ENCODE measurements at places on chromosomes 6 and 20.

GRCh38 chr6:159631886-159632285 lies 61.2 kb downstream of the SOD2 start:
- no peak for DNase-seq

- no peak for DNase-seq
Measured at GRCh38 chr6:164345327-164345726, 930.8 kb downstream of the QKI start.

DNA sequence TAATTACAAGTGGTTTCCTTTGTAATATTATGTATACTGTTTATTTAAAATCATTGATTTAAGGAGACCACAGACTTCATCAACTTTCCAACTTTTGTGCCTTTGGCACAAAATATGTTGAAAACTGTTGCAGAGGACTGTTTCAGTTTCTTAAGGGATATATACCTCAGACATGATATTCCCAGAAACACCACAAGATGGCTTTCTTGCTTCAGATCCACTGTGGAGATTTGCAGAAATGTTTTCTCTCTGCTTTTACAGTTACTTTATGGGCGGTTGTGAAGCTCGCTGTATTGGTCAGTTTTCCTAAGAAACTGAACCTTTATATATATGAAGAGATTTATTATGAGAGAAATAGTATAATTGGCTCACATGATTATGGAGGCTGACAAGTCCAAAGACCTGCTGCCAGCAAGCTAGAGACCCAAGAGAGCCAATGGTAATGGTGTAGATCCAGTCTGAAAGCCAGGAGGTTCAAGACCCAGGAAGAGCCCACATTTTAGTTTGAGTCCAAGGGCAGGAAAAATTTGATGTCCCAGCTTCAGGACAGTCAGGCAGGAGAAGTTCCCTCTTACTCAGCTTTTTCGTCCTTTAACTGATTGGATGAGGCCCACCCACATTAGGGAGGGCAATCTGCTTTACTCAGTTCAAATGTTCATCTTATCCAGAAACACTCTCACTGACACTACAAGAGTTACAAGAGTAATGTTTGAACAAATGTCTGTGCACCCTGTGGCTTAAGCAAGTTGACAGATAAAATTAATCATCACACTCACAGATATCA lies 12.8 kb downstream of the ME1 start:
- no peak for DNase-seq

- no peak for DNase-seq
Measured at GRCh38 chr20:21154692-21155091, 28.8 kb downstream of the KIZ start.

DNA sequence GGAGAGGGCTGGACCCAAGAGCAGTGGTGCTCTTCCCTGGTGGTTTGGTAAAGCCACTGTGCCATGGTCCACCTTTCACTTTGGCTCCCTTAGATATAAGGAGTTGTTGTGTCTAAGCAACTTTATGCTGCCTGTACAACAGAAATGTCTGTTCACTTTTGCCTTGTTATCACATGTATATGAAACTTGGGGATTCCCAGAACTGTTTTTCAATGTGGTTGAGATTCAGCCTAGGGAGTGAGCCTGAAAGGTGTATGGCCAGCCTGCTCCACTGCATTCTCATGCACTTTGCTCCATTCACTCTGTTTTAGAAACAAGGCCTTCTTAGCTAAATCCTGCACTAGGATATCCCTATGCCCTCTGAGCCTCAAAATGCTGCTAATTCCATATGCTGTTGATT lies 234.5 kb upstream of the THEMIS start:
- DNase-seq: no peak

DNA sequence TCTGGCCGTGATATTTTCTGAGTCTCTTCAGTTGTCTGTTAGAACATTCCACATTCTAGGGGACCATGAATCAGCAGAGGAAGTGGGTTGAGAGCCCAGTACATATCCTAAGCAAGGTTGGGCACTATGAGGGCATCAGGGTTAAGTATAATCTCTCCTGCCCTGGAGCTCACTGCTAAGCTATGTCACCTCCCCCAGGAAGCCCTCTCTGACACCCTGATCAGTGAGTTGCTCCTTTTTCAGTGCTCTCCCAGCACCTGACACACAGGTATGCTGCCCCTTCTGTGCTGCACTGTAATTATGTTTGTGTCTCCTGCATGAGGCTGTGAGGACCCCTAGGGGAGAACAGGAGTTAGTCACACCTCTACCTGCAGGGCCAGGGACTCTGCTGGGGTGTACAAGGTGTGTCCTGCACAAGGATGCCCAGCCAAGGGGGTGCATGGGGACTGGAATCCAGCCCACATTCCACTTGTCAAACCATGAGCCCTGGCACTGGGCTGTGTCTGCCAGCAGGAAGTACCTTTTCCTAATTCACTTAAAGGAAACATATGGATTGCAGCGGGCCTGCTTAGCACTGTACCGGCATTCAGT lies 3.9 kb downstream of the RAB44 start:
- no peak for DNase-seq

GRCh38 chr6:116017546-116018295 lies 43.0 kb downstream of the FRK start:
- DNase-seq: no peak

DNA sequence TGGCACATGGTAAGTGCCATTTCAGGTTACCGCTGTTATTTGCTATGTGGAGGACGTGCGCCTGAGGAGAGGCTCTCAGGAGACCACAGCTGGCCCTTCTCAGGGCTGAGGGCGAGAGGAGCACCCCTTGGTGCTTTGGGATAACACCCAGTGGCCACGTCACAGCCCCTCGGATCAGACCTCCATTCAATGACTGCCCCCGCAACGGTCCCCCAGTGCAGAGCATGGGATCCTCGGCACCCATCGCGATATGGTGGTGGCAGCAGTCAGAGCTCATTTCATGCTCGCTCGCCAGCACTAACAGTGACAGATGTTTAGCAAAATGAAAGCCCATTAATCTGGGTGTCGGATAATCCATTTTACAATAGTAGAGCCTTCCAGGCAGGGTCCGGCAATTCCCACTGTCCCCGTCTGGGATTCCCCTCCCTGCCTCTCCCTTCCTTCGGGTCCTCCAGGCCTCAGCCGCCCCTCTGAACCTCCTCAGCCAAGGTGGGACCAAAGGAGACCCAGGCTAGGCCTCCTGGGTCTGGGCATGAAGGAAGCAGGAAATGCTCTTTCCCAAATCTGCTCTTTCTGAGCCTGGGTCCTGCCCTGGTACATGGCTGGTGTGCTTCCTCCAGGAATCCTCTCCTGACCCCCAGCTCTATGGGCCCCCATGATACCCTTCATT lies 117.1 kb downstream of the GRM4 start:
- no peak for DNase-seq

- DNase-seq: no peak
Measured at GRCh38 chr6:14918200-14918907, 327.5 kb upstream of the JARID2 start.

DNA sequence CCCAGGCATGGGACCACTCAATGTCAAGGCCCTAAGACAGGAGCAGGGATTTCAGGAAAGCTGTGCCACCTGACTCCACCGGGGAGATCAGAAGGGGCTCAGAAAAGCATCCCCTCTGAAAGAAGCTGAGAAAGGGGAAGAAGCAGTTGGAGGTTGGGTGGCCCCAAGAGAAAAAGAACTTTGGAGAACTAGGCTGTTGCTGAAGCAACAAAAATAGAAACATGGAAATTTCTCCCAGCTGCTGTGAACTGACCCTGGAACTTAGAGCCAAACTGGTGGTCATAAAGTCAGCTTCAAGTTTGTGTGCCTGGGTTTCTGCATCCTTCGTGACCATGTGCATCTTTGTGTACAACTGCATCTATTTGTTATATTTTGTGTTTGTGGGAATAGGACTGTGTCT lies 534.5 kb downstream of the MAFB start:
- DNase-seq: no peak

- no peak for DNase-seq
Measured at GRCh38 chr6:118864341-118865099, 29.4 kb upstream of the ASF1A start.

- peak; percentile 29 for DNase-seq
Measured at GRCh38 chr6:170147832-170148708, 142.8 kb downstream of the DLL1 start.

GRCh38 chr6:56652994-56653393 lies 10.3 kb upstream of the DST start:
- DNase-seq: no peak

DNA sequence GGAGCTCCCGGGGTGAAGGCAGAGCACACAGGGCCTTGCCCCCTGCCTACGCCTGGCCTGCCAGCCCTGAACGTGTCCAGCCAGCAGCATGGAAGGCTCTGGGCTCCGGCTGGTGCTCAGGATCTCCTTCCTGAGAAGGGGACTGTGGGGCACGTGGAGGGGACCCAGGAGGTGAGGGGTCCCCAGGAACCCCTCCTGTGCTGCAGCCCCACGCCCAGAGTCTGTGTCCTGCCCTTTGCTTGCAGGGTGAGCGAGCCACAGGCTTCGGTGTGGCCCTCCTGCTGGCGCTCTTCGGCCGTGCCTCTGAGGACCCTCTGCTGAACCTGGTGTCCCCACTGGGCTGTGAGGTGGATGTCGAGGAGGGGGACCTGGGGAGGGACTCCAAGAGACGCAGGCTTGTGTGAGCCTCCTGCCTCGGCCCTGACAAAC lies 22.3 kb downstream of the NPEPL1 start:
- no peak for DNase-seq

DNA sequence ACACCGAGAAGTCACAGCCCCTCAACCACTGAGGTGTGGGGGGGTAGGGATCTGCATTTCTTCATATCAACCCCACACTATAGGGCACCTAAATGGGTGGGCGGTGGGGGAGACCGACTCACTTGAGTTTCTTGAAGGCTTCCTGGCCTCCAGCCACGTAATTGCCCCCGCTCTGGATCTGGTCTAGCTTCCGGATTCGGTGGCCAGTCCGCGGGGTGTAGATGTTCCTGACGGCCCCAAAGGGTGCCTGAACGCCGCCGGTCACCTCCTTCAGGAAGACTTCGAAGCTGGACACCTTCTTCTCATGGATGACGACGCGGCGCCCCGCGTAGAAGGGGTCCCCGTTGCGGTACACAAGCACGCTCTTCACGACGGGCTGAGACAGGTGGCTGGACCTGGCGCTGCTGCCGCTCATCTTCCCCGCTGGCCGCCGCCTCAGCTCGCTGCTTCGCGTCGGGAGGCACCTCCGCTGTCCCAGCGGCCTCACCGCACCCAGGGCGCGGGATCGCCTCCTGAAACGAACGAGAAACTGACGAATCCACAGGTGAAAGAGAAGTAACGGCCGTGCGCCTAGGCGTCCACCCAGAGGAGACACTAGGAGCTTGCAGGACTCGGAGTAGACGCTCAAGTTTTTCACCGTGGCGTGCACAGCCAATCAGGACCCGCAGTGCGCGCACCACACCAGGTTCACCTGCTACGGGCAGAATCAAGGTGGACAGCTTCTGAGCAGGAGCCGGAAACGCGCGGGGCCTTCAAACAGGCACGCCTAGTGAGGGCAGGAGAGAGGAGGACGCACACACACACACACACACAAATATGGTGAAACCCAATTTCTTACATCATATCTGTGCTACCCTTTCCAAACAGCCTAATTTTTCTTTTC lies at the start of gene DCDC2:
TSS of gene DCDC2 (minus strand) at position 724 of the 883 bp plus-strand sequence. CDS start at position 415, 309 bp downstream.
- DNase-seq: no peak

- no peak for DNase-seq
Measured at GRCh38 chr20:33433465-33434234, 9.9 kb downstream of the SNTA1 start.

DNA sequence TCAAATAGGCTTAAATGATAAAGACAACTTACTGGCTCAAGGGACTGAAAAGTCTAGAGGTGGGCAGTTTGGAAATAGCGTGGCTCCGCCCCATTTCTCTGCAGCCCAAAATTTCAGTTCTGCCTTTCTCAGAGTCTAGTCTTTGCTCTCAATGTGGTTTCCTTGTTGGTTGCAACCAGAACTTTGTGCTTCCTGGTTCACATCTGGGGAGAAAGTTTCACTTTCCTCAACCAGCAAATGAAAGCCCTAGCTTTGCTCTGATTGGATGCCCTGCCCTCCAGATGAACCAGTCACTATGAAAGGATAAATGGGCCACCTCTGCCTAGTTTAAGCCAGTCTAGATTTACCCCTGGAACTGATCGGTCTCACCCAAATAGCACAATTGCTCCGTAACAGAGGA lies 14.9 kb downstream of the SYCP2L start:
- DNase-seq: no peak

DNA sequence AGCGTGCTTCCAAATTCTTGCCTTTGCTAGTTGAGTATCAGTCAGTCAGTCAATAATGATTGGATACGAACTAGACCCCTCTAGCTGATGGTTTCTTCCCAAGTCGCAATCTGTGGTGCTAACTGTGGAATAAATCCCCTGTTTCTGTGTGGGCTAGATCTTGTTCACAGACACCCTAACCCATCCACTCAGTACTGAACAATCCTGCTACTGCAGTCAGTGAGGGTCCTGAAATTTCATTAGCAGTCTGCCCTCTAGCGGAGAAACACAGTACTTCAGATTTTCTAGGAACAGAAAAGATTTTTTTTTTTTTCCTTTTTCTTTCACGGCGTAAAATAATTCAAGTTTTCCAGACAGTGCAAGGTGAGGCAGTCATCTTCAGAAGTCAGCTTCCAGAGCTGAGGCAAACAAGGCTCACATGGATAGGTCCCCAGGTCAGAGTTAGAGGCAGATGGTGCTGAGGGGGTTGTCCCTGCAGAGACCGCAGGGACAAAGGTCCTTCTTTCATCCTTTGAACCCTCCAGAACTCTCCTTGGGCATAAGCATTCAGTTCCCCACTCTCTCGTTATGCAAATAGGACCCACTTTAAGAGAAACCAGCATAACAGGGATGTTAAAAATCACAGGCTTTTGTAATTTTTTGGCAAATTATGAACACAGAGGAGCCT lies 119.6 kb downstream of the SCML4 start:
- DNase-seq: no peak

All from stimulated activated CD8-positive, alpha-beta memory T cell treated with anti-CD3 and anti-CD28 coated beads, Interleukin-4, amount 100 ng/mL, for 1 hour (primary cell).